Adipocyte (in vitro differentiated cells): ENCODE measurements at places on chromosomes 2 and 18.
A peak's percentile ranks its signal among the peaks of the same experiment; 100 is the strongest.

DNA sequence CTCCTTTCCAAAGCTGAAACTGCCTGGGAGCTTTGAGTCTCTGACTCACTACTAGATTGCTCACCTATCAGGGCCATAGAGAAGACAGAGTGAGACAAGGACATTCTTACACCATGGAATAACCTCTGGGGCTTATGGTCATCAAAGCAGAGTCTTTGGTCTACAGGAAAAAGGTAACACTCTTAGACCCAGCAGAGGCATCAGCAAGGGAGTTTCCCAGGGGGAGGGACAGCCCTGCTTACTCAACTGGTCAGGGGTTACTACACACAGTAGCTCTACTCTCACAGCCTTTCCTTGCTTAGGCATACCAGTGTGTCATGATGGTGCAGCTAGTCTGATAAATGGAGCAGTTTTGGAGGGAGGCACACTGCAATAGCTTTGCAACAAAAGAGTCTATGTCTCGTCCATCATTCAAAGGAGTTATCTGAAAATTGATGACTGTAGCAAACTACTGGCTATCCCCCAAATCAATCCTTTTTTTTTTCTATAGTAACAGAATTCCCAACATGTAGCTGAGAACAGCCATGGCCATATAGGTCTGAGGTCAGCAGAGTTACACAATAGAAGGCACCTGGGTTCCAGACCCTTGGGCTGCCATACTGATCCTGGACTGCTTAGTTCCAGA, 22.4 kb upstream of the CD28 start:
- DNase-seq = peak; percentile 69

DNA sequence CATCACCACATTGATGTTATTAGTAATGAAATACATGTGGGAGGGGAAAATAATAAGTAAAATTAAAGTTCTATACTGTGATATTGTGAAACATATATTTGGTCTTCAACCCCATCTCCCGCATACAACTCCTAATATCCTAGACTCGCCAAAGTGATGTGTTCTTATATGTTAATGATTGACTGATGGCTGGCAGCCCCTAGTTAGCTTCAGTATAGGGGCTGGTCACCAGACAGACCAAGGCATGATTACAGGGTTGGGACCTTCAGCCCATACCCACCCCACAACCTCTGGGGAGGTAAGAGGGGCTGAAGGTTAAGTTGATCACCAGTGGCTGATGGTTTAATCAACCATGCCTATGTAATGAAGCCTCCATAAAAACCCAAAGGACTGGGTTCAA, 28.1 kb upstream of the MREG start:
- no peak for DNase-seq

DNA sequence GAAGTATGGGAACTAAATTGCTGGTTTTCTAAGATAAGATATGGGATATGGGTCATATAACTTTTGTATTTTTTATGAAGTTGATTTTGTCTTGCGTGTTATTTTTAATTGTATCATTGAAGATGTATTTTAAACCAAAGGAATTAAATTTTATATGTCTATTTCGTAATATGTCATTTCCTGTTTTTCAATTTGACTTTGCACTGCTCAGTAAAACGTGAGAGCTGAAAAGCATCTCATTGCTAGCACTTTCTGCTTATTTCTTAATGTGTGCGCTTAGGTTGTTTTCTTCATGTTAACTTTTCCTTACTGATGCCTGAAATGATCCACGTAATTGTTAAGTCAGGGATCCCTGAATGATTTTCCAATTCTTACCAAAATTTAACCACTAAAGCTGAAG, 41.2 kb upstream of the KLF11 start:
- no peak for DNase-seq

GRCh38 chr2:156538083-156538504, 101.9 kb downstream of the GPD2 start:
- peak; percentile 26 for DNase-seq

DNA sequence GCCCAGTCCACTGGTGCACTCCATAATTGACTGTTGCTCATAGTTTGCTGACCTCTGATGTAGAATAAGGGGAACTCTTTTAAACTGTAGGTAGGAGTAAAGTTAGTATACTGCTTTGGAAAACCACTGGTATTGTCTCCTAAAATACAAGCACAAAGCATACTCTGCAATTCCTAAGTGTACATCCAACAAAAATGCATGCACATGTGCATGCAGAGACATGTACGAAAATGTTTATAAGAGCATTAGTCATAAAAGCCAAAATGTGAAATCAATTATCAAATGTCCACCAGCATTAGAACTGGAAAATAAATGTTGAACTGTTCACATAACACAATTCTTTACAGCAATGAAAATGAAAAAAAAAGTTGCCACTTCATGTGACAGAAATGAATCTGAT, 39.8 kb upstream of the DDX18 start:
- DNase-seq = peak; percentile 5

- DNase-seq = no peak
Observed at GRCh38 chr2:126253669-126254068, 402.3 kb upstream of the GYPC start.

DNA sequence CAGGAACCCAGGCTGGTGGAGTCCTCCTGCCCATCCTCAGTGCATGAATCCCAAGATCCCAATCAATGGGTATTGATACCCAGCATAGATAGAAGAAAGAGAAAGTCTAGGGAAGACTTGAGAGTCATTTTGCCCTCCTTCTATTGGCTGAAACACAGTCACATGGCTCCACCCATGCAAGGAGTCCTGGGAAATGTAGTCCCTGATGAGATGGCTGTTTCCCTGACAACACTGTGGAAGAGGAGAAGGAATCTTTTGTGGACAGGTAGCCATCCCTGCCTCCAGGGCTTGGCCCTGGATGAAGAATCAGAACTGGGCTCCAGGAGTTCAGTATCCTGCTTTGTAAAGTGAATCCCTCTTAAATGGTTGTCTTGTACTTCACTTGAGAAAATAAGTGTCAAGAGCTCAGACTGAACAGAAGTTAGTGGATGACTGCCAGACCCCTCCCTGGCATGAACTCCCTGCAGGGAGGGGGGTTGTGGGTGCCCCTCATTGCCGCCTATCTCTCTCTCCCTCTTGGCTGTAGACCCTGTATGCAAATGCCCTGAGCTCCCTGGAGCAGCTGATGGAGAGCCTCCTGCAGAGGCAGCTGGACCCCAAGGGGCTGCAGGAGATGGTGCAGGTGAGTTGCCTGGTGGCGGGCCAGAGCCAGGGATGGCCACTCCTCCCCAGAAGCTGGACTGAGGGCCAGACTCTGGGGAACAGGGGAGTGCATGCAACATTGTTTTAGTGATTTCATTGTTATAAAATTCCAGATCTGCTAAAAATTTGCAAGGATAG, 36.1 kb downstream of the MROH2A start:
- DNase-seq = peak; percentile 6

GRCh38 chr2:160667811-160668210, 174.2 kb upstream of the RBMS1 start:
- peak; percentile 36 for DNase-seq

DNA sequence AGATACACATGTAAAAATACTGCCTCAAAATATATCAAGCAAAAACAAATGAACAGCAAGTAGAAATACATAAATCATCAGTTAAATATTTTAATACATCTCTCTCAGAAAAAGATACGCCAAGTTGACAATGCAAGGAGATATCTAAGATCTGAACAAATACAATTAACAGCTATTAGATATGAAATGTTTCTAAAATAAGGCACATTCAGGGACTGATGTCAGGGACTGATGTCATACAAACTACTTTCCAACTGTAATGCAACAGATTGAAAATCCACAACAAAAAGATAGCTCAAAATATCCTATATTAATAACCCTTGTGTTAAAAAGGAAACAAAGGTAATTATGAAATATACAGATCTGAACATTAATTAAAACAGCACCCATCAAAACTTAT, 51.7 kb downstream of the TLK1 start:
- DNase-seq = no peak

DNA sequence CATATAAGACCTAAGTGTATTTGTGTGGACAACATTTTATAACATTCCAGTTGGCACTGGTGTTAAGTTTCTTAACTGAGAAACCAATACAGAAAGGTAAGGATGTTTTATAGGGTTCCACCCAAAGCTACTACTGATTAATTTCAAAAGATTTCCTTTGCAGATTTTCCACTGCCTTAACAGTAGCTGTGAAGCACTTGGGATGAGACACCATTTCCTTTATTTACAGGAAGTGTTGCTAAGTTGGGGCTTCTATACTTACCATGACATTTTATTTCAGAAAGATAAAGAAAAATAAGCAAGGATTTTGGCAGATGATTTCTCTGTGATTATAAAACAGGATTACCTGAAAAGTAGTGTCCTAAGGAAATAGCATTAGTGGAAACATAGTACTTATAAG, 234.3 kb downstream of the CALCRL start:
- no peak for DNase-seq

DNA sequence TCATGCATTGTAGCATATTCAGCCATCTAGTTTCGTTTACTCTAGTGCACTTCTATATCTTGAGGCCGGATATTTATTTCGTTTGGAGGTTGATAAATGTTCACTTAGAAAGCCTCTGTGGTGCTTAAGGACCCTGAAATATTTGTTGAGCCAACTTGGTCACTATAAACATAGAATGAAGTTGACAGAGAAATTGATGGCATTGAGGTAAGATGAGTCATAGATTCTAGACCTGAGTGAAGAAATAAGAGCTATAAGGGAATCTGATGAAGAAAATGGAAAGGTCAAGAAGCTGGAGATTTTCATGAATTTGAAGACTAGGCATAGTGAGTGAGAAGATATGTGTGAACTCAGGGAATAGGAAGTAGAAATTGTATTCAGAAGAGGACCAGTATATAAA, 35.9 kb downstream of the EPC2 start:
- DNase-seq = no peak

GRCh38 chr2:240622531-240623235, 2.6 kb upstream of the GPR35 start:
- no peak for DNase-seq

GRCh38 chr2:210899131-210899530, 342.7 kb downstream of the CPS1 start:
- no peak for DNase-seq

DNA sequence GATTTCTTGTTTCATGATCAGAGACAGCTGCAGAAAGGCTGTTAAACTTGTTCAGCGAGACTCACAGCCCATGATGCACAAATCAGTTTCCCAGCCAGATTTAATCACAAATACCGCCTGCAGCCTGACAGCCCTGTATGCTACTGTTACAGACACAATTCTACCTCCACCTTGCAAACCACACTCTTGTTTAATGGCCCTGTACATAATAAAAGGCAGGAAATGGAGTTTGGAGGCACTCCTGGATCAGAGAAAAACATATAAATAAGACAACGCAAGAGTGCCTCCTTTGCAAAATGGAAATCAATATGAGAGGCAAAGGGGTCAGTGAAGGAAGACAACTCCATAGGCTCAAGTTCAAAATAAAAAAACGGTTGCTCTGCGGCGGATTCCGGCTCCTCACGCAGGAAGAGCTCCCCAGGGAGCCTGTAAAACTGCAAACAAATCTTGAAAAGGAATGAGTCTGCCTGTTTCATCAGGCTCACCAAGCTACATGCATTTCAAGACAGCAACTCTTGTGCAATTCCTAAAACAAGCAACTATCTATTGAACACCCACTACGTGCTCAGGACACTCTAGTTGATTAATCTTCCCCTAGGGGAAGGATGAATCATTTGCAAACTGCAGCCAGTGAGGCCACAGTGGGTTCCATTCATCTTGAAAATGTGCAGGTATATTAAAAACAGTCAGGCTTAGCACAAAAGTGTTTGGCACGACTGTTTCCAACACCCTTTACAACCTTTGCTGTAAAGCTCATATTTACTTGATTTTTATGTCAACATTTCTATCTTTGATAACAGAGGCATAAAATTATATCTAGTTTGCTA, 37.5 kb downstream of the TBC1D8 start:
- peak; percentile 78 for DNase-seq

GRCh38 chr18:6859676-6860422, 130.3 kb downstream of the ARHGAP28 start:
- DNase-seq = no peak

DNA sequence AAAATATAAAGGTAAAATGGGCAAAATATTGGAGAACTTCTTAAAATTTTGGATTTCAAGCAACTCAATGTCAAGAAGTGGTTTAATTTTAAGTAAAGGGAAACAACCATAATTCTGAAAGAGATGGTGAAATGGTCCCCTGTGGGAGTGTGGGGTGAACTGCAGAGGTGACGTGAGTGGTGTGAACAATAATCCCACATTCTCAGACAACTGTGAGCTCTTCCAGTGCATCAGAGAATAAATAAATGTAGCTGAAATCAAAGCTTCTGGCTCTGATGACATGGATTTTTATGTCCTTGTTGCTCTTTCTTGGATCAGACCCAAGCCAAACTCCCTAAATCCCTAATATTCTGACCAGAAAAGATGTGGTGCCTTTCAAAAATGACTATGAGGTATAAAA, 672.7 kb downstream of the ZEB2 start:
- no peak for DNase-seq

GRCh38 chr2:179936654-179937053, 70.4 kb downstream of the CWC22 start:
- DNase-seq = peak; percentile 14

DNA sequence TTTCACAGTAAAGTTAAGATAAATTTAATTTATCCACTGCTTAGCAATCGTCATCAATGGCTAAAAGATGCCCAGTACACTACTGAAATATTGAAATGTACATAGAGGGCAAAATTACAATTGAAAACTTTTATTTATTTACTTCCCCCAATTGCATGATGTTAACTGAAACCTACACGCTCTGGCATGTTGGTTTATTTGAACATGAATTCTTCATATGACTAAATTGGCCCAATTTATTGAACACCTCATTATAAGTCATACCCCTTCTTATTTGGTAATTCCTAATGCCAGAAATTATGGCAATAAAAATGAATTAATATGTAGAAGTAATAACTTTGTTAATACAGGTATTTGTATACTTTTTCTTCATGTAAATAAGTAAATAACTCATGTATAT, 183.0 kb upstream of the ZC3H15 start:
- DNase-seq = no peak

DNA sequence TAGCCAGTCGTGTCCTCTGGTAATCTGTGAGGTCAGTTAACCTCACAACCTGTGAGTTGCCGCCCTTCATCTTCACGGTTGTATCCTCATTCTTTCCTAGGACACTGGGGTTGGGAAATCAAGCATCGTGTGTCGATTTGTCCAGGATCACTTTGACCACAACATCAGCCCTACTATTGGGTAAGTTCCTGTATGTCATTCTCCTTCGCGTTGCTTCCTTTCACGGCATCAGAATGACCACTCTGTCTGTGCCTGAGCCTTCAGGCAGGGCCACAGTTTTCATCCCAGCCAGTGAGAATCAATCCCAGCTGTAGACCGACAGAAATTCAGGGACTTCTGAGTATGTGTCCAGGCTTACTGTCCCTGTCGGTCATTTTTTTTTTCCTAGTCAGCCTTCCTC, 67.1 kb downstream of the RAB31 start:
- peak; percentile 15 for DNase-seq

GRCh38 chr2:14827226-14828023, 194.9 kb downstream of the LRATD1 start:
- DNase-seq = no peak

DNA sequence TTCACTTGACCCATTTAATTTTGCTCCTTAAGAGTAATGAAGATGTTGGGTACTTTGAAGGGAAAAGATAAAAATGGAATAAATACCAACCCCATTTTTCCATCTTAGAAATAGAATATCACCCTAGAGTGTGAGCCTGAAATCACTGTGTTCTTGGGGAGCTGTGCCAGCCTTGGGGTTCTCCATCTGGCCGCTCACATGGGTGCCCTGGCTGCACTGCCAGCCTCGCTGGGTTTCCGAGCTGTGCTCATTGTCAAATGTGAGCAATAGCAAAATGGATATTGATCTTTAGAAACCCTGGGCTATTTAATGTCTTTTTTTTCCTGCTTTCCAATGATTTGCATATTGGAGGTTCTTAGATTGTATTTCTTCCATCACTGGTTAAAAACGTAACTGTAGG, 9.3 kb downstream of the APCDD1 start:
- no peak for DNase-seq
